ENCODE measurements at places on chromosomes 6 and 20.

DNA sequence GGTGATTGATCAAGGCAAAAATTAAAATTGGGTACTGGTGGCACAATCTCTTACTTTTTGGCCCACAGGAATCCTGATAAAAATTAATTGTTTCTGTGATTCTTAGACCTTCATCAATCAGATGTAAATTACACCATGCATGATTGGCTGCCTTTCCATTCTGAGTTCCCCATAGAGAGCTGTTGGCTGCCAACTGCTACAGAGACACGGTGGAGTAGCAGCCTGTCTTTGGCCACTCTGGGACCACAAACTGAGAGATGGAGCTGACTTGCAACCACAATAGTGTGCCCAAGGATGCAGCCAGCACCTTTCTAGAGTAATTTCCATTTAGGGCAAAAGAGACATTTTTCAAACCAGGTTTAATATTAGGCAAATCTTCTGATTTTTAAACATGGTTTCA, 274.3 kb upstream of the MMS22L start:
- no peak for DNase-seq

DNA sequence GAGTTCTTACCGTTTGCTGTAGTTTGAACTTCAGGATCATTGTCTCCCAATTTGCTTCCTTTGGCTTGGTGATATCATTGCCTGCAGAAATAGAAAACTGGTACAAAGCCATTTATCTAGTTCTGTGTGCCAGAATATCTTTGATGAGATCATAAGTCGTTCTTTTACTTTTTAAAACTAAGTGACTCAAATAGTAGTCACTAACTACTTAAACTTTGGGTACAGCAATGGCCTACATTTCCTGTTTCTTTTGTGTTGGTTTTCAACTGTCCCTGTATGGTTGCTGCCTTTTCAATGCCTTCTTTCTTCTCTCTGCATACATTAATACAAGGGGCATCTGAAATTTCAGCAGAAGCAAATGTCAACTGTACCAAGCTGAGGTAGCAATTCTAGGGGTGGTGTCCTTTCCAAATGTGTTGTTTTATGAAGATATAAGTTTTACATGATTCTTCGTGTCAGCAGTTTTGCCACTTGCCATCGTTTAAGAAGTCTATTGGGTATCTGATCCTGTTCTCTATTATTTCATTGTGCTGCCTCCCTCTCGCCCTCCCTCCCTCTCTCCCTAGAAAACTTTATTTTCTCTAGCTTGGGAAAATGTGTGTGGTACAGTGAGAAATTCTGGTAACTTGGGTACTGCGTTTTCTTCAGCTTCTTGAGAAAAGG, 238.5 kb downstream of the FARS2 start:
- DNase-seq, result no peak

GRCh38 chr6:43034190-43034525, 12.7 kb downstream of the RRP36 start:
- no peak for DNase-seq

GRCh38 chr20:6732851-6733250, 34.6 kb upstream of the BMP2 start:
- DNase-seq, result no peak

DNA sequence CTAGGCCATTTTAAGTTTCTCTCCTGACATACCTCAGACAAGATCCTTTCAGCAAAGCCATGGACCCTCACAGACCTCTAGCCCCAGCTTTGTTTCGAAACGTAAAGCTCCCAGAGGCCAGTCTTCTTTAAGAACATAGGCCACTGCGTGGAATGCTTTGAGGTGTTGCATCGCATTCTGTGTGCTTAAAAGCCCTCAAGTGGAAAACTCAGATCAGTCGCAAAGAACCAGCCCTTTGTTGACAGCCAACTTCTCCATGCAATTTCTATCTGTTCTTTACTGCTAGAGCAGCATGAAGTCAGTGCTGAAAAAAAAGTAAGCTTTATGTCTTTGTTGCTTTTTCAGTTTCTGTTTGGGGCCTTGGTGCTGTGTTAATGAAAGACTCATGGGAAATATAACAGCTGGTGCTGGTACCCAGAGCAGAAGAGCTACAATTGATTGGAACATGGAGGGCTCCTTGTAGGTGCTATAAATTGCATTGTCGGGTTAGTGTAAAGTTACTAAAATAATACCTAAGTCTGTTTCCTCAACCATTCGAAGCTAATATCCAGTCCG, 142.6 kb downstream of the MAP3K7 start:
- no peak for DNase-seq

GRCh38 chr6:125312478-125312877, 10.7 kb upstream of the HDDC2 start:
- DNase-seq, result no peak

DNA sequence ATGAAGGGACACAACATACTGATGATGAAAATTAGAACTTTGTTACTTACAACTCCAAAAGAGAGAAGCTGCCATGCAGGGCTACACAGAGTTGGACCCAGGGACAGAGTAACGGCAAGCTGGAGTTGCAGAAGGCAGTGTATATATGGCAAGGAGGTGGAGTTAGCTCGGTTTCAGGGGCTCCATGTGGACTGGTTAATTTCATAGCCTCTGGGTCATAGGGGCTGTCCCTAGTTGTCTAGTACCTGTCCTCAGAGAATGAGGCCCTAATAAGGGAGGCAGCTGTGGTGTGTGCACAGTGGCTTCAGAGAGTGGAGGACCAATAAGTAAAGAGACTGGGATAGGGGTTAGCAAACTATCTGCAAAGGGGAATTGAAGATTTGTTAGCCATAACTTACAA, 7.9 kb upstream of the ZSCAN12 start:
- no peak for DNase-seq

DNA sequence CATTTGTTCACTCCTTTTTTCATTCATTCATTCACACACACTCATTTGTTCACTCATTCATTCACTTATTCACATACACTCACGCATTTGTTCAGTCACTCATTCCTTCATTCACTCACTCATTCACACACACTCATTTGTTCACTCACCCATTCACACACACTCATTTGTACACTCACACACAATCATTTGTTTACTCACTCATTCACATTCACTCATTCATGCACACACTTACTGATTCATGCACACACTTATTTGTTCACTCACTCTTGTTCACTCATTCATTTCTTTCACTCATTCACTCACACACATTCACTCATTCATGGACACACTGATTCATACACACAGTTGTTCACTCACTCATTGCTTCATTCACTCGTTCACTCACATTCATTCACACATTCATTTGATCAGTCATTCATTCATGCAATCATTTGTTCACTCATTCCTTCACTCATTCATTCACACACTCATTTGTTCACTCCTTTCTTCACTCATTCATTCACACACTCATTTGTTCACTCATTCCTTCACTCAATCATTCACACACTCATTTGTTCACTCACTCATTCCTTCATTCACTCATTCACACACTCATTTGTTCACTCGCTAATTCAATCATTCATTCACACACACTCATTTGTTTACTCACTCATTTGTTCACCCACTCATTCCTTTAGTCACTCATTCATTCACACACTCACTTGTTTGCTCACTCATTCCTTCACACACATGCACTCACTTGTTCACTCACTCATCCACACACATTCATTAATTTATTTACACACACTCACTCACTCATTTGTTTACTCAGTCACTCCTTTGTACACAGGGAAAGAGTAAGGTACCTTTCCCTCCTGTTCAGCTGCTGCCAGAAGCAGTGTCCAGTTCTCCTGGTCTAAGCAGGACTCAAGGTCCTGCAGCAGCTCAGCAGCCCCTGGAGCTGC, 50.7 kb upstream of the BHLHE23 start:
- DNase-seq, result no peak

- DNase-seq, result peak; percentile 44
These were observed 2.6 kb upstream of the CST9 start for GRCh38 chr20:23608251-23608846.

- DNase-seq, result no peak
These were observed 122.2 kb downstream of the FYN start for GRCh38 chr6:111750753-111751673.

GRCh38 chr6:111114482-111114881, 27.2 kb downstream of the SLC16A10 start:
- no peak for DNase-seq

DNA sequence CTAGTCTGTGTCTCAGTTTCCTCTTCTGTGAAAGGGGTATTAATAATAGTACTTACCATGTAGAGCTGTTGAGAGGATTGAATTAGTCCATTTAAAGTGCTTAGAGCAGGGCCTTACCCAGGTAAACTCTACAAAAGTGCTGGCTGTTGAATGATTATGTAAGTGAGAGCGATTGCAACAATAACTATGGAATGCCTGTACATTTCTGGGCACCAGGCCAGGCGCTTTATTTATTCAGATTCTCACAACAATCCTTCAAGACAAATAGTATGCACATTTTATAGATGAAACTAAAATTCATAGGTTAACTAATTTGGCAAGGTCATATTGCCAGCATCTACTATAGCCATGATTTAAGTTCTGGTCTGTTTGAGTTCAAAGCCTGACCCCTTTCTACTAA, 78.3 kb upstream of the MMS22L start:
- peak; percentile 18 for DNase-seq

- DNase-seq, result no peak
These were observed 158.2 kb downstream of the ZMYND8 start for GRCh38 chr20:47198254-47198671.

DNA sequence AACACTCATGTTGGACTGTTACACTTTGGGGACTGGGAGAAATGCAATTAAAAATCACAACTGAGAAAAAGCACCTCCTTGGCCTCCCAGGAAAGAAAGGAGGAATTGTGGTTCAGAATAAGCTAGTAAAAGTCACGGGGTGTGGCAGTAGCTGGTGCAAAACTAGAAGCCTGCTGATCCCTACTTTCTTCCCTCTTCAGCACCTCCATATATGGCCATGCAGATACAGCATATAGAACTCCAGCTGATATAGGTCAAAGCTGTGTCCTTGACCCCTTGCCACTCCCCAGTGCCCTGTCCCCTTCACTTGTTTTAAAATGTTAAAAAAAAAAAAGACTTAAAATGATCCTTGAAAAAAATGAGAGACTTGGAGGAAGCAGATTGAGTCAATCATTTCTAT, 5.5 kb upstream of the FLRT3 start:
- DNase-seq, result no peak

- DNase-seq, result no peak
These were observed 2.4 kb downstream of the NKX2-2 start for GRCh38 chr20:21511485-21511849.

DNA sequence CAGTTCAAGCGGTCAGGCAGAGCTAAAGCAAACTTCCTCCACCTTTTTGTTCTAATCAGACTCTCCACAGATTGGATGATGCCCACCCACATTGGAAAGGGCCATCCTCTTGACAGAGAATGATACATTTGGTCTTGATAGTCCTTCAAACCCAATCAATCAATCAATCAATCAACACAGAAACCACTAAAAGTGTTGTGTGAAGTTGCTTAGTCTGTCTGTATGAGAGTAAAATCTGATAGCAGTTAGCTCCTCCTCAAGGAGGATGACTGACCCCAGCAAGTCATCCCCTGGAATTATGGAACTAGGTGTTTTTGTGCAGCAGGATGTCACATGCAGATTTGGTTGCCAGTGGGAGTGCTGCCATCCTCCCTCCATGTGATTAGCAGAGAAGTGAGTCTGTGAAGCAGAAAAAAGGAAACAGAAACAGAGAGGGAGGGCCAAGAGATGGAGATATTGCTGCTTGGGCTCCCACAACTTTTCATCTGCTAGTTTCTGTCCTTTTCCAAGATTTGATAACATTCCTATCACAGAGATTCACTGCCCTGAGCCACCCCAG, 32.0 kb upstream of the SSTR4 start:
- DNase-seq, result no peak

DNA sequence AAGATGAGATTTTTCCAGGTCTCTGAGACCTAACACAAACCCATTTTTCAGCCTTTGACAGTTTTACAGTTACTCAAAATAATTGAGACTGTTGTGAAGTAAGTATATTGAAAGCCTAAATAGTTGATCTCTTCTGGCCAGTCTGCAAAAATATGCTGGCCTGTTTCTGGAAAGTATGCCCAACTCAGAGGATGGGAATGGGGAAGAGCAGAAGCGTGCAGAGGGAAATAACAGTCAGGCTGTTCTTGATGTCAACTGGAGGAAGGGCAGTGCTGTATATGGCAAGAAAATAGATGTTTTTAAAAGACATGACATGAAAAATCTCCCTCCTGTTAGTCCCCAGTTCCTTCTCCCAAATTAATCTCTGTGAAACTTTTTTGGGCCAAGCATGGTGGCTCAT, 3.8 kb downstream of the GID8 start:
- DNase-seq, result no peak

- no peak for DNase-seq
These were observed 103.1 kb upstream of the ESR1 start for GRCh38 chr6:151704383-151704782.

DNA sequence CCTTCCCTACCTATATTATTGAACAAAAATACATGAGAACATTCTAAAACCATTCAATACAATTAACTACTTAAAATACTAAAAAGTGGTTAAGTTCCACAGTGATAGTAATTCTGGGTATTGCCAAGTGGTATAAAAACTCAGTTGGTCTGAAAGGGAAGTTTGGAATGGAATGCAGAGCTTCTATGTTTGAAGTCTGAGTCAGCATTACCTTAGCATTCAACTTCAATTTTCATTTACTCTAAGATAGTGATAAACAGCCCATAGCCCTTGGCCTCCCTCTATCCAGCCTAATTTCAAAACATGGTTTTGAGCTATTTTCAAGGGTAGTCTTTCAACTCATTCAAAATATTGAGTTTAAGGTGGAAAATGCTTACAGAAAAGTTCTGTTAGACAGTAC, 140.4 kb upstream of the ASCC3 start:
- no peak for DNase-seq

- DNase-seq, result no peak
These were observed 41.9 kb upstream of the PRSS16 start for GRCh38 chr6:27205375-27206278.

- DNase-seq, result no peak
These were observed 343.8 kb downstream of the SYNE1 start for GRCh38 chr6:152293404-152293803.

- DNase-seq, result no peak
These were observed 36.6 kb upstream of the HDAC2 start for GRCh38 chr6:114007516-114007915.

DNA sequence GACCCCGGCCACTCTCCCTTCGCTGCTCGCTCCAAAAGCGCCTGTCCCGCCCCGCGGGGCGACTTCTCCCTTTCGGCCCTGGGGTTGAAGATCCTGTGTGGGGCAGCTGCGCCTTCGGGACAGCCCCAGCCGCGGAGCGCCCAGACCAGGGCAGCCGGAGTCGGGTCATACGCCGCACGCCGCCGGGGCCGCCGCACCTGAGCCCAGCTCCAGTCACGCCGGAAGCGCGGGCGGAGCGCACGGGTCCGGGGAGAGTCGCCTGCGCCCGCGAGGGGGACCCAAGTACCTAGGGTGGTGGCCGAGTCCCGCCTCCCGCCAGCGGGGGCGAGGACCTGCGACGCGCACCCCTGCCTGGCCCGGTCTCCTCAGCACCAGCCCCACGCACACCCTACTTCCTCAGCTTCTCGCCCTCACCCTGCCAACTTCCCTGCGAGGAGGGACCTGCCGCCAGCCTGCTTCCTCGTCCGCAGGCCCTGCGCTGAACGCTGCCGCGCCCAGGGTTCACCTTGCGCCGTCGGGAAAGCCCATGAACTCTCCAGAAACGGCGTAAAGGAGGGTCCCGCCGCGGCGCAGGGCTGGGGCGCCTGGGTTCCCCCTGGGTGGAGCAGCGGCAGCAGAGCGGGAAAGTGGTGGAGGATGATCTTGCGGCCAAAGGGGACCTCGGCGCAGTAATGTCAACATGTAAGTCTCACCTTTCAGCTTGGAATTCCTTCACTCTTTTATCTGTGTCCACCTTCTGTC, at the start of gene ADGRG6:
ADGRG6 (plus strand) TSS at position 357 of the 741 bp plus-strand sequence; CDS start at position 680, 323 bp downstream.
- peak; percentile 82 for DNase-seq

- no peak for DNase-seq
These were observed 316.7 kb upstream of the MARCKS start for GRCh38 chr6:113540466-113540865.

GRCh38 chr20:6495907-6496306, 271.6 kb upstream of the BMP2 start:
- DNase-seq, result no peak

Measured in HepG2 (cell line).